ENCODE measurements at places on chromosomes 4 and X.
A peak's percentile ranks its signal among the peaks of the same experiment; 100 is the strongest.

DNA sequence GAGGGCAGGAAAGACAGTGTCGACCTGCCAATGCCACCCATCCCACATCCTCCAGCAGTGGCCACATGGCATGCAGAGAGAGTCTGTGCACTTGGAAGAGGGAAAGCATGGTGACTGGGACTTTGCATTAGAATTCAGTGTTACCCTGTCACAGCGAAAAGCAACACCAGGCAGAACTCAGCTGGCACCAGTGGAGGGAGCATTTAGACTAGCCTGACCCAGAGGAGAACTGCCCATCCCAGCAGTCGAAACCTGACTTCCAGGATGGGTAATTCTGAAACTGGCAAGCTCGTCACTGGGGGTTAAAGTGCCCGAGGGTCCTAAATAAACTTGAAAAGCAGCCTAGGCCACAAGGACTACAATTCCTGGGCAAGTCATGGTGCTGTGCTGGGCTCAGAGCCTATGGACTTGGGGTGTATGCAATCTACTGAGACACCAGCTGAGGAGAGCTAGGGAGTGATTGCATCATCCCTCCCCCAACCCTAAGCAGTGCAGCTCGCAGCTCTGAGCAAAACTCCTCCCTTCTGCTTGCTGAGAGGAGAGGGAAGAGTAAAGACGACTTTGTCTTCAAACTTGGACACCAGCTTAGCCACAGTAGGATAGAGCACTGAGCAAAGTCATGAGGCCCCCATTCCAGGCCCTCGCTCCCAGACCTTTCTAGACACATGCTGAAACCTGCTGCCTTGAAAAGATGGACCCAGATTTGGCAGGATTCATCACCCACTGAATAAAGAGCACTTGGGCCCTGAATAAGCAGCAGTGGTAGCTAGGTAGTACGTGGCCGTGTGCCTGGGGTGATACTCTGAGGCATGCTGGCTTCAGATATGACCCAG lies 68.8 kb downstream of the DDX60L start:
- DNase-seq, result peak; percentile 17

DNA sequence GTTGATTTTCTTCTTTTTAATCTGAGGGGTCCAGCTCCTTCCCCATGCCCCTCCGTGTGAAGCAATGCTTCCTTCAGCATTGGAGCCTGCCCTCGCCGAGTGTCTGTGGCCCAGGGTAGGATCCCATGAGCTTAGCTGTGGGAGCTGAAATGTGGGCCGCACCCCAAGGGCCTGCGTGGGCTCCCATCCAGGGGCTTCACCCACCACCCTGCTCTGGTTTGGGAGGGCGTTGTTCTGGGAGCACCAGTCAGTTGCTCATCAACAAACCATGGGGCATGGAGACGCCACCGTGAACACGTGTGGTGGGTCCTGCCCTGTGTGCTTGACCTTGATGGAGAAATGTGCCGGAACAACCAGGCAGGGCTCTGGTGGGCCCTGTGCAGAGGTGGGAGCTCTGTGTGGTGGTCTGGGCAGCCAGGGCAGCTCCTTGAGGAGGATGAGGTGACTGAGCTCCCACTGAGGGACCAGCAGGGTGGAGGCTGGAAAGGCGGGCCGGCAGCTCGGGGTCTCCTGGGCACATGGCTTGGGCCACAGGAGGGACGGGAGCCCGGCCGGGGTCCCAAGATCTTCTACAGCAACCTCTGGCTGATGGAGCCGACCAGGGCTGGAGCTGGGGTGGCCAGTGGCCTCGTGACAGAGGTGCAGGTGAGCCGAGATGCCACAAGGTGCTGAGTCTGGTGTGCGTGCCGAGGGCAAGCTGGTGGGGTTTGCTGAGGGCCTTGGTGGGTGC lies 39.6 kb upstream of the NKX1-1 start:
- no peak for DNase-seq

DNA sequence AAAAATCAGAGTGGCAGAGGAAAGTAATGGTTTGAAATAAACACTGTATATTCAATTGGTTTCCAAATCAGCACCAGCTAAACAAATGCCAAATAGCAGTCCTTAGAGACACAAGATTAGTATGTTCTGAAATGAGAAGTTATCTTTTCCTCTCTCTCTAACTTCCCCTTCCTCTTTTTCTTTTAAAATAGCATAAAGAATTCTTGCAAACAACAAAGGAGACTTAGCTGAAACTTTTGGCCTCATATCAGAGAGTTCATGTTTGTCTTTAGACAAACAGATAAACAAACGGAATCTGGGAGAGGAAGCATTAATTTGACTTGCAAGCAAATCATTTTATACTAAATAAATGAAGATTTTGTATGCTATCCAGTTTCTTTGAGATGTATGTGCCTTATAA lies 399.0 kb downstream of the GBA3 start:
- no peak for DNase-seq

DNA sequence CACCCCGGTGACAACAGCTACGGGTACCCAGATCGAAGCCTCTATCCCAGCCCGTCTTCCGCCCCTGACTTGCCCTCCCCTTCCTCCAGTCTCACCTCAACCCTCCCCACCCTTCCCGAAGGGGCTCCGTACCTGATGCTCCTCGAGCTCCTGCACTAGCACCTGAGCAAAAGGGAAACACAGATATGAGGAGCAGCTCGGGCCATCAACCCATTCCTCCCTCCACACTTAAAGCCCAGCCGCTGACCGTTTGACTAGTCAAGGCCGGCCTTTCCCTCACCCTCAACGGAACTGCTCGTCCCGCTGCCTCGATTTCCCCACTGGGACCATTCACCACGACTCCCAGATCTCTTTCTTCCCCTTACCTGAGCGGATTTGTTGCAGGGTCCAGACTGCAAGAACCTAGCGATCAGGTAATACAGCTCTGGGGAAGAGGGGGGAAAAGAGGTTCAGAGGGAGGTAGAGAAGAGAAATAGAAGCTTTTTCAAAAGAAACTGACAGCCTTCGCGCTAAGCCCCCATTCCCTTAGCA lies 731 bp downstream of the BRWD3 start:
- peak; percentile 40 for DNase-seq

- peak; percentile 8 for DNase-seq
Measured at GRCh38 chrX:49282647-49283011, 13.0 kb downstream of the PPP1R3F start.

DNA sequence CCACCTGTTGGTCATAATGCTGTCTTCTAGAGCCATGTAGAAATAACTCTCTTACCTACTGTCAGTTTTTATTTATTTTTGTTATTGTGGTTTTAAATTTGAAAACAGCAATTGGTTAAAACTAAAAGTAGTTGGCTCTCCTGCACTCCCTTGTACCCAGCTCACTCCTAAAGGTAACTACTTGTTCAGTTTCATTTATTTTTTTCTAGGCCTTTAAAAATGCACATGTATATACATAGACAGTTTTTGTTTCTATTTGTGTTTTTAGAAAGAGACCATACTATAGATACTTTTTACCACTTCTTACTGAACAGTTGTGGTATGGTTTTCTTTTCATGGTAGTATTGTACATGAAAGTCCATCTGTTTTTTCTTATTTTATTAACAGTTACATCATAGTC lies 16.8 kb downstream of the SMAD1 start:
- DNase-seq, result no peak

- DNase-seq, result peak; percentile 65
Measured at GRCh38 chr4:32025851-32026459, 1305.8 kb downstream of the PCDH7 start.
